ENCODE measurements at places on chromosomes 2 and 18. TPM values are rescaled to one million over a fixed set of nuclear protein-coding genes. Genes with fewer than 3 reads are reported as not detected.

The STPG4 gene
- total RNA-seq = not detected

The RPL31 gene
- 1,048 TPM for total RNA-seq

The TACR1 gene
- total RNA-seq = not detected

The CHRND gene
- not detected for total RNA-seq

The C2orf66 gene
- total RNA-seq = 0.42 TPM

The NEURL3 gene
- 0.75 TPM for total RNA-seq

The DNAJC5G gene
- total RNA-seq = not detected

The REG3A gene
- not detected for total RNA-seq

The ANKRD62 gene
- not detected for total RNA-seq

DNA sequence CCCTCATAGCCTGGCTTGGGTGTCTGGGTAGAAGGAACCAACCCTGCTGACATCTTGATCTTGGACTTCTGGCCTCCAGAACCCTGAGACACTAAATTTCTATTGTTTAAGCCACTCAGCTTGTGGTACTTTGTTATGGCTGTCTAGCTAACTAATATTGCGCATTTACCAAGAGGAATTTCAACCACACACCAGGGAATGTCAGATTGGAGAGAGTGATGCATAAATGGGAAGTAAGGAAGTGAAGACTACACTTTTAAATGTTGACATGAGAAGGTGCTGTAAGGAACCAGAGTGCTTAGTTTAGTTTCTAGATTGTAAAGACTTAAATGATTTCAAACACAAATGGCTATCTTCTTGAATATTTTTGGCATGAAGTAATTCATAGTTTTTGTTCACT, 98.9 kb upstream of the ITGB6 start:
- DNase-seq = no peak

DNA sequence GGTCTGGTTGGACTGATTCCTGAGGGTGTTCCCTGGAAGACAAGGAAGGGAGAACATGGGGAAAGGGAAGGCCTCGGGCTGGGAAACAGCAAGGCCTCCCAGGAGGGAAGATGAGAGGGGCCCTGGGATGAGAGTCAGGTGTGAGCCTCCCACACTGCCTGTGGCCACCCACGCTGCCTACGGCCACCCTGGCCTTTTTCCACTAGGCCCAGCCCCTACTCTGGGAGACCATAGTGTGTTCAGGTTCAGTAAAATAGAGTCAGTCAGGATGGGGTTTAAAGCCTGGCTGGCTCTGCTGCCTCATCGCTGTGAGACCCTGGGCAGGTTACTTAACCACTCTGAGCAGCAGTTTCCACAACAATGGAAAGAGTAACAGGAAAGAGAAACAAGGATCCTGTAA, 47.7 kb upstream of the MAL start:
- no peak for DNase-seq

DNA sequence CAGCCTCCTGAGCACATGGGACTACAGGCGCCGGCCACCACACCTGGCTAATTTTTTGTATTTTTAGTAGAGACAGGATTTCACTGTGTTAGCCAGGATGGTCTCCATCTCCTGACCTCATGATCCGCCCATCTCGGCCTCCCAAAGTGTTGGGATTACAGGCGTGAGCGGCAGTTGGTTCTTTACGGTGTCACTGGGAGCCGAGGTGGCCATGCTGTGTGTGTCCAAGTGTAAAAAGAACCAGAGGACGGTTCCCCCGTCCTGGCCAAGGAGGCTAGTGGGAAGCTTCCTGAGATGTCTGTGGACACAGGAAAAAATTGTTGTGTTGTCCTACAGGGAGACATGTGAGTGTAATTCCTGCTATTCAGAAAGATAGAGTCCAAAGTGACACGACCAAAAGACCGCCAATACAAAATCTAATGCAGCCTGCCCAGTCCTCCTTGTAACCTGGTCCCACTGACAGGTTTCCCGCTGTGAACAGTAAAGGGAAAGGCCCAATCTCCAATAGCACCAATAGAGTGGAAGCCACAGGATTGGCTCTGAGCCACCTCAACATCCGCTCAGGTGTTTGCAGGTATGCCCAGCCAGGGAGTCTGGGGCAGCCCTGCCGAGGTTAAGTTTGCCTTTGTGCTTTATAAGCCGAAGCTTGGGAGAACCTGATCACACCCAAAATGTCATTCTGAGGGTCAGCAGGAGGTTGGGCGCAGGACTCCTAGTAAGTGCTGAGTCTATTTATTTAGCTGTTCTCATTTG, 40.6 kb downstream of the NCK2 start:
- DNase-seq = no peak

GRCh38 chr2:230934231-230935129, 9.4 kb upstream of the GPR55 start:
- no peak for DNase-seq

DNA sequence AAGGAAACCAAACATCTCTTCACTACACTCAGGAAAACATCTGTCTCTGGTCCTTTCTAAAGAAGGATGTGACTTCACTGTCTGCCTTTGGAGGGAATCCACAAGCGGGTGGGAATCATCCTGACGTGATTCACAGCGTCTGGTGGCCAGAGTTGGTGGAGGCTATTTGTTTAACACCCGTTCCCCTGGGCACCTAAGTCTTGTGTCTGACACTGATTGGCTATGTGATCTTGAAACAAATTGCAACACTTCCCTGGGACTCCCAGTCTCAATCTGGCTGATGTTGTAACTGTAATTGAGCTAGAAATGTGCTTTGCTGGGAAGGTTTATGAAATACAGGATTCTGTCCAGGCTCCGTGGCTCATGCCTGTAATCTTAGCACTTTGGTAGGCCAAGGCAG, 28.8 kb upstream of the SIX3 start:
- no peak for DNase-seq

DNA sequence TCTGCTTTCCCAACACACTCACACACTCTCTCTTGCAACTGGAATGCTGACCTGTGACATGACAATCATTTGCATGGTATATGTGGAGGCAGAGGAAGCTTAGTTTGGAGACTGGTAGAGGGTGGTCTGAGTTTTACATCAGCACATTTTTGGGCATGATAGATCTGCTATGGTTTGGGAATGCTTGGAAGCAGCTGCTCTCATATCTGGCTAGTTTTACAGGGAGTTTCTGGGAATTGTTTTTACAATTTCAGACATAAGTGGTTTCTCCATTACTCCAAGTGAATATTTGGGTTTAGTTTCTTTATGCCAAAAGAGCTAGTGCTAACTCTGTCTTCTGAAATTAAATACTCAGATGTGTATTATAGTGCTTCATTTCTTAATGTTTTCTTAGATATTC, 977.6 kb downstream of the SUCLG1 start:
- no peak for DNase-seq

DNA sequence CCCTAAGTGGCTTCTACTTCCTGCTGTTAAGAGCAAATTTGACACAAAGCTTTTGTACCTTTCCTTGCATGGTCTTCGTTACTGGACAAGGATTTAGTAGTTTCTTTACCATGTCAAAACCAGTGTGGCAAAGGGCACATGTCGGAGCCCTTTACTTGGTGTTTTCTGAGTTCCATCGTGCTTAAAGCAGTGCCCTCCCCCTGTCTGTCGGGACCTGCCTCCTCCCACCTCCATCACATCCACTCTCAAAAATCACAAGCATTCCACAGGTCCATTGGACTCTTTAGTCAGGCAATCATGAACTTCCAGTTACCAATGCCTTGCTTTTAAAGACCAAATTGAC, 763 bp downstream of the CCDC141 start:
- DNase-seq = no peak

DNA sequence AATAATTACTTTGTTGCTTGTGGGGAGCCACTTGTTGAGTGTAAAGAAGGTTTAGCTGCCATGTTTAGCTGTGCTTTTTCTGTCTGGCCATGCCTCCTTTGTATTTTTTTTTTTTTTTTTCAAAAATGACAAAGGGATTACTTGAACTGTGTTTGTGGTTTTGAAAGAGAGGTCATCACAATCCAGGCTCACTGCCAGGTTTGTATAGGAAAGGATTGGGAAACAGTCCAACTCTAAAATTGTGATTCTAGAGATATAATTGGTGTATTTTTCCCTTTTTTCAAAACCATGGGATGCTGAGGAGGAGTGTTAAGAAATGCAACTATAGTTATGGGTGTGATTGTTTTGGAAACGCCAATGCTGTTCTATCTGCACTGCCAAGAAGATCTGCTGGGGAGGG, 4.3 kb downstream of the ITPRIPL1 start:
- DNase-seq = no peak

DNA sequence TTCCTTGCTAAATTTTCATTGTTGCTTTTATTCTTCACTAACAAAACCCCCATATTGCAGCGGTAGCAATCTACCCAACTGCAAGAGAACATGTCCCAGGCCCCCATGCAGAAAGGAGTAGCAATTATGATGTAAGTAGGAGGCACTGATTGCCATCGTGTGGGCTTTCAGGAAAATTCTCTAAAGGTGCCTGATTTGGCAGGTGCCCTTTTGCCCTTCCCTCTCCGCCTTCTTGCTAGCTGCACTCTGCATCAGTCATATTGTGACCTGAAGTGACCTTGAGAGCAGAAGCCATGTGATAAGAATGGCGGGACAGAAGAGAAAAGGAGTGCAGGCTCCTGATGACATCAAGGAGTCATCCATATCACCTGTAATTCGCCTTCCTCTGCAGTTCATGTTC, 112.1 kb downstream of the NCKAP5 start:
- DNase-seq = no peak

GRCh38 chr2:53519918-53520841, 247.4 kb upstream of the CHAC2 start:
- DNase-seq = no peak

- DNase-seq = no peak
Measured at GRCh38 chr2:223774193-223774592, 63.2 kb downstream of the AP1S3 start.

GRCh38 chr2:126907671-126908070, 9.0 kb downstream of the TEX51 start:
- DNase-seq = no peak

DNA sequence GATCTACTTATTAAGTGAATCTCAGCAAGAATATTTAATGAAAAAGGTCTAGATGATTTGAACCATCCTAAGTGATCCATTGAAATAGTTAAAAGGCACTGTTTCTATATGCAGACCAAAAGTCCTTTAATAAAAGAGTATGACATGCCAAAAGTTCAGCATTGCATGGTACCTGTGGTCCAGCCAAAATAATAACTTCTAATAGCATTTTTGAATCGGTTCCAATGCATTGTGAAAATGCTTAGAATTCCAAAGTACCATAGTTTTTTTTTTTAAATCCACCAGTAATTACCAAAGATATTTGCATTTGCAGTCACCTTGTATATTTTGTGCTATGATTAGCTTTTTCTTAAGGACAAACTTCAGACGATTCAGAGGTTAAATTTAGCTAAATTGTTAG, 79.9 kb downstream of the NYAP2 start:
- no peak for DNase-seq

DNA sequence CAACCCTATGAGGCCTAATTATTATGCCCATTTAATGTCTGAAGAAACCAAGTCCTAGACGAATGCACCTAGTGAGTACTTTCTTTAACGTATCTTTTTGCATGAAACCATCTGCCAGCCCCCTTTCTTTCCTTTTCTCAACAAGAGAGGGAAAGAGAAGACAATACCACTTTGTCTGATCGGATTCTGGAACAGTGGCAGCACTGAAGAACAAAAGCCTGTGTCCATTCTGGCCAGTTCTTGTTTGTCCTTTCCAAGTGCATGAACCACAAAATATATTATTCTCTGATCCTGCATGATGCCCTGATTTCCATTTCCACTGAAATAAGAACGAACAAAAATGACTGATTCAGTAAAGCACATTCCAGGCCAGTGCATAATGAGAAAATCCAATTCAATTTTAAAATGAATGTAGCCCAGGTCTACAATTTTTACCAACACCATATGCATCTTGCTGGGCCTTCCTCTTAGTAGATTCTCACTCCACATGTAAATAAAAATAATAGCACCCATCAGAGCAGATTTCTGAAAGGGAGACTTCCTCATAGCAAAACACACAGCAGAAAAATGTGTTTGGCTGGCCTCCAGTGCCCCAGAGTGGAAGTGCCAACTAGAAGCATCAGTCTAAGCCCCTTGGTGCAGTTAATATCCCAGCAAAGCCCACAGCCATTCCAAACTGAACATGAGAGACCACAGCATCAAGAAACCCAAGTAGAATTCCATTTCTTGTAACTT, 422.6 kb upstream of the ID2 start:
- DNase-seq = no peak

GRCh38 chr2:85839461-85839860, 49.3 kb downstream of the ST3GAL5 start:
- no peak for DNase-seq

- no peak for DNase-seq
Measured at GRCh38 chr2:175207741-175208438, 26.4 kb upstream of the ATP5MC3 start.

DNA sequence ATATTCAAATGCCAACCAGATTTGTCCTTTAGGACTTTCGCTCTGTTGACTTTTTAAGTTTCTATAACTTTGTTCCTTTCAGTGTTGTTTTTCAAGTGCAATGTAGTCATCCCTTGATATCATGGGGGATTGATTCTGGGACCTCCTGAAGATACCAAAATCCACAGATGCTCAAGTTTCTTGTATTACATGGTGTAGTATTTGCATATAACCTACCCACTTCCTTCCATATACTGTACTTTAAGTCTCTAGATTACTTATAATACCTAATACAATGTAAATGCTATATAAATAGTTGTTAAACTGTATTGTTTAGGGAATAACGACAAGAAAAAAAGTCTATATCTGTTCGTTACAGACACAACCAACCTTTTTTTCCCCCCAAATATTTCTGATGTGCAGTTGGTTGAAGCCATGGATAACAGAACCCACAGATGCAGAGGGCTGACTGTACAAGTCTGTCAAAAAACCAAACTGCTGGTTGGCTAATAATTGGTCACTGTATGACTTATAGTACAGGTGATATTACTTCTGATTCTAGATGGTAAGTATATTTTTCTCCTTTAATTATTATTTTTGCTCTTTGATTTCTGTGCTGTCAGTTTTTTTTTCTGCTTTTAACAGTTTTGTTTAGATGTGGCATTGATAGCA, 201.7 kb upstream of the STON1 start:
- DNase-seq = no peak

DNA sequence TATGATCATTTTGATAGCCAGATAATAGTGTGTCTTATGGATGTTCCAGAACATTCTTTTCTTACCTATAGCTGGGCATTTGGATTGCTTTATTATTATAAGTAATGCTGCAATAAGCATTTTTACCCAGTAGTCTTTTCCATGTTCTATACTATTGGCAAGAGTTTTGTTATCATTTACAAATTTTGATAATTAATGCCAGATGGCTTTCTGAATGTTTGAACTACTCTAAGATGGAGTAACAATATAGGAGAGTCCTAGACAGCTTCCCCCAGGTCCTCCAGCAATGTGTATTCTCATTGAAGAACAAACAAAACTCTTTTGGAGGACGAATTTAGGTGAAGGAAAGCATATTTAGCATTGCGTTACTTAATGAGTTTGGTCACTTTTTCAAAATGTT, 73.0 kb downstream of the INPP4A start:
- DNase-seq = no peak

GRCh38 chr2:61770298-61770697, 83.6 kb downstream of the FAM161A start:
- no peak for DNase-seq

GRCh38 chr2:223956300-223956699, 963 bp upstream of the MRPL44 start:
- no peak for DNase-seq

All from activated T-helper 1 cell treated with anti-CD3 and anti-CD28 coated beads, Interleukin-12 subunit alpha, Interleukin-12 subunit beta, Interleukin-2, Interleukin-4 antibody, amounts not matched to agents 30 ng/mL and 10 ng/mL and 1 ng/mL, durations not matched to agents 14 hours and 24 hours and 36 hours (primary cell).